ENCODE measurements at places on chromosomes 7 and 10.

DNA sequence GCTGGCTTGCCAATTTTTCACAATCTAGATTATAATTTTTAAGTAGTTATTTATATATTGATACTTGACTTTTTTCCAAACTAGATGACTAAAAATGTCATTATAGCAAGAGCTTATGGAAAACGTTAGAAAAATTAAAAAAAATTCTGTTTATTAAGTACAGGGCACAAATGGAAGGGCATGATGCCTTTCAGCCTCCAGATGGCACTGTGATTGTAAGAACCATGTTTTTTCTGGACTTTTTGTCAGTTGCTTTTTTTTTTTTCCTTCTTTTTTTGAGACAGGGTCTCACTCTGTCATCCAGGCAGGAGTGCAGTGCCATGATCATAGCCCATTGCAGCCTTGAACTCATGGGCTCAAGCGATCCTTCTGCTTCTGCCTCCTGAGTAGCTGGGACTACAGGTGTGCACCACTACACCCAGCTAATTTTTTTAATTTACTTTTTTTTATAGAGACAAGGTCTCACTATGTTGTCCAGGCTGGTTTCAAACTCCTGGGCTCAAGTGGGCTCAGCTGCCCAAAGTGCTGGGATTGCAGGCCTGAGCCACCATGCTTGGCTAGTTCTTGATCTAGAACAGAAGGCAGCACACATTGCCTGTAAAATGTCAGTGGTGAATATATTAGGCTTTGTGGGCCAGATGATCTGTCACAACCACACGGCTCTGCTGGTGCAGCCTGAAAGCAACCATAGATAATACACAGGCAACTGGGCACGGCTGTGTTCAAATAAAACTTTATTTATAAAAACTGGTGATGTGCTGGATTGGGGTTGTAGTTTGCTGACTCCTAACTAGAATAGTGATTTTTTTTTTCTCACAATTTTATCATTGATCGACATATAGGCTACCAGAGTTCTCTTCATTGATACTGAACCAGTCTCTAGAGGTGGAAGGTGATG, 27.4 kb downstream of the UCMA start:
- DNase-seq = no peak

GRCh38 chr7:75613351-75613750, 121.2 kb downstream of the SPDYE5 start:
- DNase-seq = no peak

DNA sequence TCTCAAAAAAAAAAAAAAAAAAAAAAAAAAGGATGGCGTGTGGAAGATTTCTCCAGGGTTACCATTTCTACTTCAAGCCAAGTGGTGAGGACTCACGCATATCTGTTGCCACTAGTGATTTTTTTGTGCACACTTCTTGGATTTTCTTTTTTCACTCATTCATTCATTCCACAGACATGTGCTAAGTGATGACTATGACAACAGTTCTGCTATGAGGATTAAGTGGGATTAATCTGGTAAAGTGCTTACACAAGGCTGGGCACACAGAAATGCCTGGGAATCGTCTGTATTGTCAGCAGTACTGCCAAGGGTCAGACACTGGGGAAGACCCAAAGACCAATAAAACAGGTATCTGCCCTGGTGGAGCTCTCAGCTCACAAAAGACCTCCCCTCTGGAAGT, 6.3 kb upstream of the OPN1SW start:
- no peak for DNase-seq

DNA sequence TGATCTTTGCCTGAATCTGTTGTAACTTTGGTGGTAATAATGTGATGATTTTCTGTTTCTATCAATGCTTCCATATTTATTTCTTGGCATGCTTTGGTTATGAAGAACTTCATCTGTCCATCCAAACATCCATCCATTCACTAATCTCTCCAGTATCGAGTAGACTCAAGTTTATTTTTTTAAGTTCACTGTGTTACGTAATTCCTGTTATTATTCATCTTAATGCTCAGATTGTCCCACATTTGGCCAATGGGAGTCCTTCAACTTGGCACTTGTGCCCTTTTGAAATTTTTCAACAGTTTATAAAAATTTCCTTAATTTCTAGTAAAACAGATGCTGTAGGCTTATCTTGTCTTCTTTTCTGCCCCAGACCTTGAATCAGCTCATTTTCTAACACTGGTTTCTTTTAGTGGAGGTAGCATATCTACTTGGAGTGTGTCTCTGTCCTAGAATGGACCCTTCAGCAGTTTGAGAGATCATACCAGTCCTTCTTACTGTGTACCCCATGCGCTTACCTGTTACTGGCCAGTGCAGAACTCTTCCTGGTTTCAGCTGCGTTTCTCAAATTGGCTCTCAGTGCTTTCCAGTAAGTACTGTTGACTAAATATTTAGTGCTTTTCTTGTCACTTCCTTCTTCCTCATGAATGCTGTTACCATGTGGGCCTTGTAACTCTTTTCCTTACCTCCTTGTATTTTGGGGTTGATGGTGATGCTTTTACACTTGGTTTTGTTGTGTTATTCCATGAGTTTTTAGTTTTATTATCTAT, 100.8 kb downstream of the MLLT10 start:
- DNase-seq = no peak

- no peak for DNase-seq
These were observed 51.2 kb upstream of the STK17A start for GRCh38 chr7:43531700-43532099.

- no peak for DNase-seq
These were observed 16.0 kb upstream of the ADGRA1 start for GRCh38 chr10:133071733-133072132.

GRCh38 chr10:1159131-1160061, 103.2 kb downstream of the WDR37 start:
- DNase-seq = no peak

DNA sequence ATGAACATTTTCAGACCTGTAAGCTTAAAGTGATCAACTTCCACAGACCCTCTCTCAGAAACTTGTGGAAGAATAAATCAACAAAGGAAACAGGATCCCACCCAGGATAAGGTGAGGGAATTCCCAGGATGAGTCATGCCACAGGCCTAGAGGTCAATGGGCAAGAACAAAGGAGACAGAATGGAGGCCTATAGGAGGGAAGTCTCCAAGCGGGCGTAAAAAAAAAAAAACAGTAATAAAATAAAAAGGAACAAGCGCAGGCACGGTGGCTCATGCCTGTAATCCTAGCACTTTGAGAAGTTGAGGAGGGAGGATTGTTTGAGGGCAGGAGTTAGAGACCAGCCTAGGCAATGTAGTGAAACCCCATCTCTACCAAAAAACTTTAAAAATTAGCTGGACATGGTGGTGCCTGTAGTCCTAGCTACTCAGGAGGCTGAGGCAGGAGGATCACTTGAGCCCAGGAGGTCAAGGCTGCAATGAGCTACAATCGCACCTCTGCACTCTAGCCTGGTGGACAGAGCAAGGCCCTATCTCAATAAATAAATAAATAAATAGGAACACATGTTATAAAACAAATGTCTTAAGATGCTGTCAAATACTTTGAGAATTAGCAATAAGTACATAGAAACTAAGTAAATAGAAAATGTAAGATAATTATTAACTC, 8.4 kb downstream of the SORBS1 start:
- no peak for DNase-seq

Data from stimulated activated CD4-positive, alpha-beta T cell treated with anti-CD3 and anti-CD28 coated beads, TNF-alpha, amount 100 ng/mL, for 1 hour (primary cell).